ENCODE measurements at places on chromosomes 4 and X.
A peak's percentile ranks its signal among the peaks of the same experiment; 100 is the strongest.

GRCh38 chrX:57329008-57329407 is 42.5 kb downstream of the FAAH2 start:
- DNase-seq: no peak

- DNase-seq: no peak
Observed at GRCh38 chr4:184097241-184097605, 120.5 kb downstream of the ENPP6 start.

GRCh38 chr4:110211007-110211769 is 12.8 kb upstream of the ELOVL6 start:
- peak; percentile 6 for DNase-seq

- DNase-seq: no peak
Observed at GRCh38 chr4:125013891-125014290, 300.9 kb upstream of the FAT4 start.

DNA sequence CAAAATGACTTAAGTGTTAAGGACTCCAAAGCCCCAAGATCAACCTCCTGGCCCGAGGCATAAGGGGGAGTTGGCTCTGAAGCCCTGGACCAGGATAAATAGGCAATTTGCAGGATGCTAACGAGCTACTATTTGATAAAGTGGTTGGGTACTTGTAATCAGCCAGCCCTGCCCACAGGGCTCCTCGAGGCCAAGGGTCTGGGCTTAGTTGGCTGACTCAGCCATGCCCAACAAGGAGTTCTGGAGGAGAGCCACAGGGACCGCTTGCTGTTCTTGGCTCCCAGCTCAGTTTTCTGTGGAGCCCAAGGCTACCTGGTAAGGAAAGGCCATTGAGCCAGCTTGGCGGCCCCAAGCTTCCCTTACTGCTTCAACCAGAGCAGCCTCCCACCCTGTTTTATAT is 7.8 kb downstream of the HMGB3 start:
- DNase-seq: no peak

- DNase-seq: no peak
Observed at GRCh38 chr4:113760094-113760794, 1.3 kb downstream of the CAMK2D start.

DNA sequence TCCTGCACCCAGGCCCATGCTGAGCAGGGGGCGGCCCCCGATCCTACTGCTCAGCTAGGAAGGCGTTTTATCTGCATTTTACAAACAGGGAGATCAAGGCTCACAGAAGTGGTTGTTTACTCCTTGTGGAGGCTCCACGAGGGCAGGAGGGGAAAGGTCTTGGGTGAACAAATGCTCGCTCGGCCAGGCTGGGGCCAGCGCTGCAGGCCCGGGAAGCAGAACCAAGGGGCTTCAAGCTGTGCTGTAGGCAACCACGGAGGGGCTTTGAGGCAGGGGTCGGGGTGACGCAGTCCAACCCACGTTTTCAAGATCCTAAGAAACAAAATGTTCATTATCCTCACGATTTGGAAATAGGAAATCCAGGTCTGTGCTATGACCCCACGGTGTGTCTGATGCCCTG is 125.8 kb downstream of the HMX1 start:
- no peak for DNase-seq

- DNase-seq: no peak
Observed at GRCh38 chr4:56296526-56296925, 90.8 kb downstream of the AASDH start.

- no peak for DNase-seq
Observed at GRCh38 chrX:147626605-147627004, 285.1 kb upstream of the FMR1 start.

All from stimulated activated CD8-positive, alpha-beta memory T cell treated with anti-CD3 and anti-CD28 coated beads, Interleukin-15, amount 100 ng/mL, for 4 hours (primary cell).